Cardiac fibroblast (primary cell): ENCODE measurements at places on chromosomes 2 and 18.

GRCh38 chr2:134250840-134251461, 2.9 kb upstream of the MGAT5 start:
- DNase-seq: no peak

- no peak for DNase-seq
Measured at GRCh38 chr2:3666613-3666975, 8.6 kb downstream of the ALLC start.

DNA sequence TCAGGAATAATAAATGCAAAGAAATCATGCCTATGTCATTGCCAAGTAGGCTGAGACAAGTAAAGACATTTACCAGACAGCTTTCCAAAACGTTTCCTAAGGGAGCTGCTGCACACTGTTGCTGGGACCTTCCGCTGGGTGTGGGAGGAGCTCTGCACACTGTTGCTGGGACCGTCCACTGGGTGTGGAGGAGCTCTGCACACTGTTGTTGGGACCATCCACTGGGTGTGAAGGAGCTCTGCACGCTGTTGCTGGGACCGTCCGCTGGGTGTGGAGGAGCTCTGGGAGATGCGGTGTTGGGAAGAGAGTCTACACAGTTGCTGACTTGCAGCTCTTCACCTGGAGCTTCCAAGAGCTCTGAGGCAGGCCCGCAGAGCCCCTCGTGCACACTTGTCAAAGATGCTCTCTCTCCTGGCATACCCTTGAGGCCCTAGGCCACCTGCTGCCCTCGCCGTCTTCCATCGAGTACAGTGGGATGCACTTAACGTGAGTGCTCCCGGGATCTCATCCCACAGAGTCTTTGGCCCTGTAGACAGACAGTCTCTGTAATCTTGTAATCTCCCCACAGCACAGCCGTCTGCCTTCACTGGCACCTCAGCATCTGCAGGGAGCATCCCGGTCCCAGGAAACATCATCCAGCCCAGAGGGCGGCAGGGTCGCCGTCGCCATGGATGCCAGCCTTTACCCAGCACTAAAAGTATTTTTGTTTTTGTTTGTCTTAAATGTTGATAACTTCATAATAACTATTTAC, 51.4 kb downstream of the TRAPPC12 start:
- no peak for DNase-seq

DNA sequence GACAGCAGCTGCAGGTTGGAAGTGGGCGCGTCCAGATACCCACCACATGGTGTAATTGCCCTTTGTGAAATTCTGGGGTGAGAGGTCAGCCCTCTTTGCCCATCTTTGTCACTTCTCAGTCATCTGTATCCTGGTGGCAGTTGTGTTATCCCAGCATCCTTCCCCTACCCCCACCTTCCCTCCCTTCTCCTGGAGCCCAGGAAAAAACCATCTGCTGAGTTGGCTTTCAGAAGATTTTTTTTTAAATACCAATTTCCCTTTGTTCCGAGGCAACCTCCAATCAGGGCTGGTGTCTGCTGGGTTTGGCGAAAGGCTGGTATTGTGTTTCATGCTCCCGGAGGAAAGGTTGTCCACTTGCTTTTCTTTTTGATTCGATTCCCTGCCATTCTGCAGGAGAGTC, 35.2 kb downstream of the SETBP1 start:
- DNase-seq: no peak
